Activated naive CD8-positive, alpha-beta T cell treated with anti-CD3 and anti-CD28 coated beads, Interleukin-2, amount 10 ng/mL, durations not matched to agents 7 days and 5 days (primary cell): ENCODE measurements at places on chromosomes 2 and 18. TPM values are rescaled to one million over a fixed set of nuclear protein-coding genes. Genes with fewer than 3 reads are reported as not detected.

DNA sequence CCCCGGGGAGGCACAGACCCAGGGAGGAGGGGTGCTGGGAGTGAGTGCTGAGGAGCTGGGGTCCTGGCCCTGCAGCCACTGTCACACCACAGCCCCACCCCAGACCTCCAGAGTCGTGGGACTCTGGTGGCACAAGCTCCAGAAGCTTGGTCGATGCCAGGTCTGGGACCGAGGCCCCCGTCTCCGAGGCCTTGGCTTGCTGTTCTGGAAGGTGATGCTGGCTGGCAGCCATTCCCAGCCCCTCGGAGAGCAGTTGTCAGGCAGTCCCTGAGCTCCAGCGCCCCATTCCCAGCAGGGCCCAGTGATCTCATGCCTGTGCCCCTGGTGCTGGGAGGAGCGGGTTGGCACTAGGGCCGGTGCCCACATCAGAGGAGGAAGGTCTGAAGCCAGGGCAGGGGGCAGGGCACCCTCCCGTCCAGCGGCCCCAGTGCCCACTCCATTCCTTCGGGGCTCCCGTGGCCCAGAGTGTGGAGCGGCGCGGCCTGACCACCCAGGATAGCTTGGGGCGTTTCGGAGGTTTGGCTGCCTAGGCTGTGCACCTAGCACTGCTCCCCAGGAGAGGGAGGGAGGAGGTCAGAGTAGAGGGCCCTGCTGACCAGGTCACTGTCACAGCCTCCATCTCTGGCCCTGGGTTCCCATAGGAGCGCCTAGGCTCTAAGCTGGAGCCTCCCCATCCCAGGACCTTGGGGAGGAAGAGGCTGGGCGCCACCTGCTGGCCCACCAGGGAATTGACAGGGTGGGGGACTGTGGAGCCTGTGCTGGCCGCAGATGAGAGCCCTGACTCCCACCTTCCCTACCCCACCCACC lies 16.8 kb upstream of the ALPI start:
- H3K27me3 ChIP-seq: no peaks in the 10 kb centered on the region
- no peak overlapping the region for H3K4me3 ChIP-seq
- H3K36me3 ChIP-seq: no peaks in the 10 kb centered on the region
- H3K4me1 ChIP-seq: peaks cover 5% of the 10 kb centered on the region

- peak overlapping the region; percentile 22 for H3K4me3 ChIP-seq
- H3K27me3 ChIP-seq: peaks cover 3% of the 10 kb centered on the region
- peak overlapping the region; percentile 82 for H3K27ac ChIP-seq
- peaks cover 4% of the 10 kb centered on the region for H3K36me3 ChIP-seq
- no peak for DNase-seq
Observed at GRCh38 chr2:96501471-96501874, 3.7 kb downstream of the NEURL3 start.

DNA sequence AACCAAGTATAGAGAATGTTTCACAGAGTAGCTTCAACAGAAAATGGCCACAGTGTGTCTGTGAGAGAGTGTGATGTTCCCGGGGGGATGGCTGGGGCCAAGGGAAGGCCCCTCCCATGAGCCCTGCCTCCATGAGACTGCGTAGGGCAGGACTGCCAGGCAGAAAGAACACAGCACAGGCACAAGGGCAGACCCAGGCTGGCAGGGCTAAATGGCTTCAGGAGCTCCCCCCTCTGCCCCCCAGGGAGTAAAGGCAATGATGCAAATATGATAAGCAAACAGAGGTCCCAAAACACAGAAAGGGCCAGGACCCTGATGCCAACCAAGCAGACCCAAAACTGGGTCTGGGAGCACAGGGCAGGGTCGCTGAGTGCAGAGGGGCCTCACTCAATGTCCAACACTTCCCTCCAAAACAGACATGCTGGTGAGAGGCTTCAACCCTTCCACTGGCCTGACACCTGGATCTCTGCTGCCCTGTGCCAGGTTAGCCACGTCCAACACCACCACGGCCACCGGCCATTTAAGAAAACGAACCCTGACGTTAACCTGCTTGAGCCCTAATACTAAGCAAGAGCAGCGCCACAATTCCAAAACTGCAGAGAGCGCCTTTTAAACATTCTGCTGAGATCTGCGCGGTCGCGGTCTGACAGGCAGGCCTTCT lies 90.3 kb downstream of the HDAC4 start:
- peaks cover 12% of the 10 kb centered on the region for H3K36me3 ChIP-seq
- no peaks in the 10 kb centered on the region for H3K27me3 ChIP-seq

GRCh38 chr2:36734304-36734703 lies 37.8 kb downstream of the VIT start:
- DNase-seq: no peak
- H3K27ac ChIP-seq: no peak overlapping the region
- H3K27me3 ChIP-seq: peaks cover 3% of the 10 kb centered on the region
- H3K36me3 ChIP-seq: no peaks in the 10 kb centered on the region
- H3K4me1 ChIP-seq: no peaks in the 10 kb centered on the region
- H3K4me3 ChIP-seq: no peak overlapping the region

GRCh38 chr2:187379869-187380268 lies 68.2 kb downstream of the CALCRL start:
- H3K4me1 ChIP-seq: no peaks in the 10 kb centered on the region
- no peak overlapping the region for H3K4me3 ChIP-seq
- no peak for DNase-seq

- no peaks in the 10 kb centered on the region for H3K36me3 ChIP-seq
- H3K4me1 ChIP-seq: no peaks in the 10 kb centered on the region
Observed at GRCh38 chr2:107729440-107729839, 97.3 kb upstream of the RGPD4 start.

DNA sequence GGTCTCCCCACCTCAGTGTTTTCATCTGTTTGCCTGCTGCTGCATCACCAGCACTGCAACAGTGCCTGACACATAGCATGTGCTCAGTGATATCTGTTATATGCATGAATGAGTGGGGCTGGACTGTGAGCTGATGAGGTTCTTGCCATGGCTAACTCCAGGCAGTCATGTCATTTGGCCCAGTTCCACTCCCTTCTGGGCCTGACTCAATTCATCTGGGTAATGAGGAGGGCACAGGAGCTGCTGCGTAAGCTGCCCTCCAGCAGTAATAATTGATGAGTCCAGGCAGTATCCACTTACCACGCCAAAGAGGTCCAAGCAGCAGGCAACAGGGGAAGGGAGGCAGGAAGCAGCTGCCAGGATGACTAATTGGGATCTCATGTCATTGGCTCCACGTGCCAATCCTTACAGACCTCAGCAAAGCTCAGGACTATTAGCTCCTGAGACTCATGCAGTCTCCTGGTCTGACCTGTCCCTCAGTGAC lies 34.1 kb upstream of the MAT2A start:
- no peaks in the 10 kb centered on the region for H3K4me1 ChIP-seq
- H3K27me3 ChIP-seq: peaks cover 6% of the 10 kb centered on the region
- H3K27ac ChIP-seq: no peak overlapping the region
- H3K4me3 ChIP-seq: no peak overlapping the region

- DNase-seq: no peak
- no peak overlapping the region for H3K27ac ChIP-seq
- H3K36me3 ChIP-seq: no peaks in the 10 kb centered on the region
- H3K4me1 ChIP-seq: no peaks in the 10 kb centered on the region
- no peak overlapping the region for H3K4me3 ChIP-seq
Observed at GRCh38 chr2:240179941-240180666, 39.6 kb upstream of the OTOS start.

GRCh38 chr2:151465771-151466170 lies 56.1 kb downstream of the RIF1 start:
- DNase-seq: no peak
- no peaks in the 10 kb centered on the region for H3K4me1 ChIP-seq

- H3K36me3 ChIP-seq: peaks cover 26% of the 10 kb centered on the region
- DNase-seq: no peak
- H3K4me1 ChIP-seq: peaks cover 60% of the 10 kb centered on the region
- no peaks in the 10 kb centered on the region for H3K27me3 ChIP-seq
- peak overlapping the region; percentile 89 for H3K27ac ChIP-seq
Observed at GRCh38 chr2:134231965-134232340, 21.9 kb upstream of the MGAT5 start.

DNA sequence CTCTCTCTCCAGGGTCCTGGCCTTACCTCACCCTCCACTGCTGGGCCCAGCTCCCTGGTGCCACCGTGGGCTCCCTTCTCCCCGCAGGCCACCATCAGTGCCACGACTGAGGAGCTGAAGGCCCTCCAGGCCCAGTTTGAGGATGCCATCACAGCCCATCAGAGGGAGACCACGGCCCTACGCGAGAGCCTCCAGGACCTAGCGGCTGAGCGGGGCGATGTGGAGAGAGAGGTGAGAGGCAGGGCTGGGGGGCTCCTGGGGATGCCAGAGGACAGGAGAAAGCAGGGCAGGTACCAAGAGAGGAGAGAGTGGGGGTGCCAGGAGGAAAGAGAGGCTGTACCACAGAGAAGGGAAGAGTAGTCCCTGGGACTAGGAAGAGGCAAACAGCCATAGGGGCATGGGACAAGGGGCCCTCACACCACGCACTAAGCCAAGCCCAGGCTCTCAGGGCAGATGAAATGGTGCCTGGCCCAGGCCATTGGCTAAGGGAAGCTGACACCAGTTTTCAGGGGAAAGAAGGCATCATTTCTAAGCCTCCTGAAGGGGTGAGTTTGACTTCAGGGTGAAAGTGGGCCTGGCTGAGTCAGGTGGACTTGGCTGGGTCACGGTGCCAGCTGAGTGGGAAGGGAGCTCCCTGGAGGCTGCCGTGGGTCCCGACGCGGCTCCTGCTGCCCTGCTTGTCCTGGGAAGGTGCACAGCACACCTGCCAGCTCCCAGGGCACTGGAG lies 39.0 kb upstream of the SNED1 start:
- DNase-seq: no peak
- H3K36me3 ChIP-seq: no peaks in the 10 kb centered on the region
- no peaks in the 10 kb centered on the region for H3K4me1 ChIP-seq

DNA sequence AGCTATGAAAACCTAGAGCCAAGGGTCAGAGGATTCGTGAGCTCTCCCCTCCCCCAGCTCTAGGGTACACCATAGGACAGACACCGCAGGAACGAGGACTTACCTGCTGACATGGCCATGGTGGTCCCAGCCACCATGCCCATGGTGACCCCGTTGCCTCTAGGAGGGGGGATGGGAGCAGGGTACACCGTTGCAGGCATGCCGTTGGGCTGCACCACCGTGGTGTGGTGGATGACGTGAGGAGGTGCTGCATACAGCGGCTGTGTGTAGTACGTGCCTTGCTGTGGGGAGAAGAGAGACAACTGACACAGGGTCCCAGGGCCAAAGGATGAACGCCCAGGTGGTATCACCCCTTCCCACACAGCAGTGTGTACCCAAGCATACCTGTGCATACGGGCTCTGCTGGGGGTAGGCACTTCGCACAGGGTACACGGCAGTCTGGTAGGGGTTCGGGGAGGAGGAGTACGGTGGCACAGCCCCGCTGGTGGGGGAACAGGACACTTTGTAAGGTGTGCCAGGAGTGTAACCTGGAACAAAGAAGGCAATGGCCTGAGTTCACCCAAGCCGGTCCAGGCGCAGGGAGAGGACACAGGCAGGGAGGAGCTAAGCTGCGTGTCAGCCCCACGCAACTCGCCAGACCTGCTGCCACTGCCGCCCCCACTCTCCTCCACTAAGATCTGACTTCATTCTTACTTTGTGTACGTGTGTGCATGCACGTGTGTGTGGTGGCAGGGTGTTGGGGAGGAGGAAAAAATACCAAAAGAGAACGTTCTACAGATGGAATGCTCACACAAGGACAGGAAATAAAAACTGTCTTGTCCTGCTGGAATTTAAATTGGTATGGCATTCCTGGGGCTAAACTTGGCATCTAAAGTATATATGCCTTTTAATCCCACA lies 37.8 kb downstream of the FAM168B start:
- H3K4me3 ChIP-seq: no peak overlapping the region
- DNase-seq: no peak
- peaks cover 12% of the 10 kb centered on the region for H3K4me1 ChIP-seq
- no peaks in the 10 kb centered on the region for H3K27me3 ChIP-seq
- peaks cover 13% of the 10 kb centered on the region for H3K36me3 ChIP-seq
- no peak overlapping the region for H3K27ac ChIP-seq

DNA sequence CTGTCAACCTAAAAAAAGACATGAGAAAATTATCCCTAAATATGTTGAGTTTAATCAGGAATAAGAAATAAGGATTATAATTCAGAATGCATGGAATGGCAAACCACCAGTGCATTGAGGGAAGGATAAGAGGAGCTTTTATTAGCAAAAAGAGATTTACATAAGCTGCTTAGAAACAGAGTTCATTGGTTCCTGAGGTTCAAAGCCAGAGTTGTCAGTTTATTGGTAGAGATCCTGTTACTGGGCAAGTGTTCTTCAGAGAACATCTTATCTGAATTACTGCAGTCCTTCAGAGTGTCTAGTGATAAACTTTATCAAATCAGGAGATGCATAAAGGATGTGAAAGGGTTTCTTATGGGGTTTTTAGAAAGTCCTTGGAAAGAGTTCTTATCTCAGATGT lies 76.0 kb upstream of the MEX3C start:
- no peak overlapping the region for H3K27ac ChIP-seq
- H3K27me3 ChIP-seq: peaks cover 12% of the 10 kb centered on the region
- DNase-seq: no peak
- no peaks in the 10 kb centered on the region for H3K36me3 ChIP-seq

DNA sequence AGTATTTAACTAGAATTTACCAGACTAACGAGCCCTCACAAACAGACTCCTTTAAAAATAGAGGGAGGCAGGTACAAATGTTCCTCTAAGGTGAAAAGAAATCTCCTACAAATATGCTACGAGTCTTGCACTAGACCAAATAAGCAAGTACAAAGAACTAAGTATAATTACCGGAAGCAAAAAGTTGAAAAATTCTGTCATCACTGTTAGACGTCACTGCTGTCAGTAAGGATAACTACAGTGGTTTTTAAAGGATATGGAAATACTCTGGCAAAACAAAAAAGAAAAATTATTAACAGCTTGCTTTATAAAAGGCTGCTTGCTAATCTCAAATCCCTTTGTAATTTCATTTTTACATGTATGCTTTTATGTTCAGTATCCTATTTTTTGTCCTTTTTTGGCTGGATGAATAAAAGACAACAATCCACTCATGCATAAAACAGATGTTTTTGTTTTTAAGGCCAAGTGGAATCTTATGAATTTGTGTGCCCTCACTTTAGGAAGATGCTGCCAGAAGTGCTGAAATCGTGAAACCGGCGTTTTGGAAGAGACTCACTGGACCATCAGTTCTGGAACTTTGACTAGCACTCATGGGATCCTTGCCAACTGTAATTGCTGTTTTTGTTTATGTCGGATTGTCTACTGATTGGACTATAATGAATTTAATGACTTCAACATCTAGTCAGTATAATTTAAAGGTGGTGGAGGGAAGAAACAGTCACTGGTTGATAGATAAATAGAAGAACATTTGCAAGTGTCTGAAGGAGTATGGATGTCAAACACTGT lies 6.7 kb downstream of the ZNF521 start:
- H3K27me3 ChIP-seq: peaks cover 51% of the 10 kb centered on the region
- DNase-seq: no peak
- no peak overlapping the region for H3K4me3 ChIP-seq
- no peaks in the 10 kb centered on the region for H3K36me3 ChIP-seq

GRCh38 chr2:75614162-75614651 lies 32.4 kb upstream of the MRPL19 start:
- no peaks in the 10 kb centered on the region for H3K4me1 ChIP-seq
- no peak overlapping the region for H3K27ac ChIP-seq
- H3K27me3 ChIP-seq: peaks cover 9% of the 10 kb centered on the region
- DNase-seq: no peak

SOWAHC gene
- total RNA-seq: 0.11 TPM

CYBRD1 gene
- 0.89 TPM for total RNA-seq

GPR55 gene
- 18.8 TPM for total RNA-seq

POTEI gene
- not detected for total RNA-seq

BCL2 gene
- total RNA-seq: 121 TPM

DSC2 gene
- total RNA-seq: not detected

AFF3 gene
- 2.2 TPM for total RNA-seq
